T-cell (primary cell): ENCODE measurements at places on chromosomes 4 and X.

- peak; percentile 15 for DNase-seq
Observed at GRCh38 chr4:112515198-112516065, 548 bp downstream of the NEUROG2 start.

DNA sequence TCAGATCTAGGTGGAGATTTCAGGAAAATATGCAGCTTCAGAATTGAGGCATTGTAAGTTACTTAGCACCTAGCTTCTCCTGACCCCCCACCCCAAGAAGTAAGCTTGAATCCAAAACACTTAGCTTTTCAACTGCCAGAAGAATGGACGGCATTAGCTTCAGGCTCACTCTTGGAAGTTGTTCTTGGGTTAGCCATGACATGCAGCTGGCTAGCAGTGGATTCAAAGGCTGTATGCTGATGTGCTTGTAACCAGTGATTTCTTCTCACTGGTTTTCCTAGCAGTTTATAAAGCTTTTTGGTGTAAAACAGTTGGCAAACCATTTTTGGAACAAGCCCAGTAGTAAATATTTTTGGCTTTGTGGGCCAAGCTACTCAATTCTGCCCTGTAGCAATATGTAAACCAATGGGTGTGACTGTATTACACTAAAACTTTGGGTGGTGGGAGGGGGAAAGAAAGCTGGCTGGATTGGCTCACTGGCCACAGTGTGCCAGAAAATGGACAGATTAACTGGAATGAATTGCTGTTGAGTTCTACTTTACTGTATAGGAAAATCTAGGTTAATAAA, 85.6 kb downstream of the SHROOM2 start:
- no peak for DNase-seq

GRCh38 chrX:47217121-47217851, 1.2 kb upstream of the CDK16 start:
- DNase-seq = no peak

- DNase-seq = no peak
Observed at GRCh38 chr4:81802285-81802846, 330.7 kb upstream of the RASGEF1B start.

- peak; percentile 76 for DNase-seq
Observed at GRCh38 chrX:1246816-1247215, 21.8 kb upstream of the CSF2RA start.

- DNase-seq = no peak
Observed at GRCh38 chrX:102498732-102499131, 17.8 kb downstream of the TMSB15A start.
